ENCODE measurements at places on chromosomes 1 and 21.

DNA sequence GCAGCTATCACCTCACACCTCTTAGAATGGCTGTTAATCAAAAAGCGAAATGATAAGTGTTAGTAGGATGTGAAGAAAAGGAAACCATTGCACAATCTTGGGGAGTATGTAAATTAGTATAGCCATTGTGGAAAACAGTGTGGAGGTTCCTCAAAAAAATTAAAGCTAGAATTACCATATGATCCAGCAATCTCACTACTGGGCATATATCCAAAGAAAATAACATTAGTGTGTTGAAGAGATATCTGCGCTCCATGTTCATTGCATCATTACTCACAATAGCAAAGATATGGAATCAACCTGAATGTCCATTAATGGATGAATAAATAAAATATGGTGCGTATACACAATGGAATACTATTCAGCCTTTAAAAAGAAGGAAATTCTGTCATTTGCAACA is 68.9 kb downstream of the SNRPE start:
- no peak for DNase-seq

- DNase-seq = no peak
Measured at GRCh38 chr1:17023102-17023501, 11.4 kb upstream of the ATP13A2 start.

GRCh38 chr1:84721152-84721551 is 30.9 kb upstream of the SSX2IP start:
- no peak for DNase-seq

DNA sequence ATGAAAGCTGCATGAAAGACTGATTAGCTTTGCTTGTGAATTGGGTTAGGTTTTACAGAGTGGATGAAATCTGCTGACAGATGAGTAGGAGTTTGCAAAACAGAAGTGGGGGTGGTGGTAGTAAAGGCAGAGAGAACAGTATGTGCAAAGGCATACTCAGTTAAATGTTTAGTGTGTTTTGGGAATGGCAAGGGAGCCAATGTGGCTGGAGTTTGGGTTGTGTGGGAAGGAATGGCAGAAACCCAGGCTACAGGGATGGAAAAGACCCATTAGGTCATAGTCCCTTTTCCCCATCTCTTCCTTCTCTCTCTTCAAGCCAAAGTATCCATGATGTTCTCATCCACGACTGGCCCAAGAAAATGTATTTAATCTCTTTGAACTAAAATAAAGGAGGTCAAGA is 362.2 kb upstream of the LYPLAL1 start:
- DNase-seq = no peak

- no peak for DNase-seq
Measured at GRCh38 chr1:55048453-55049270, 9.3 kb downstream of the PCSK9 start.

DNA sequence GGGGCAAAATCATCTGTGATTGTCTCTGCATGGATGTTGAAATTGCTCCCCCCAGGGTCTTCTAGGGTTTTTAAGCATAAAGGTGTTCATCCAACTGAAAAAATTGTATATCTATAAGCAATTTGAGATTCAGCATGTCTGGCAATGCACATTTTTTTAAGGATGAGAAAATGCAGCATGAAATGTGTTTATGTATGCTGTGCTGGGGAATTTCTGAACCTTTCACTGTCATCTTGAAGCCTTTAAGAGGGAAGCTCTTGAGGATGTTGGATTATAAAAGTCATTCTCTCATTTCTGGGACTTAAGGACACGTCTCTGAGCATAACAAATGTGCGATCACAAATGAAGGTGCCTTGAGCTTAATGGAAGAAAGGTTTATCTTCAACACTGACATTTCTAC is 9.4 kb downstream of the OVAAL start:
- no peak for DNase-seq
